ENCODE measurements at places on chromosomes 12 and 14.

DNA sequence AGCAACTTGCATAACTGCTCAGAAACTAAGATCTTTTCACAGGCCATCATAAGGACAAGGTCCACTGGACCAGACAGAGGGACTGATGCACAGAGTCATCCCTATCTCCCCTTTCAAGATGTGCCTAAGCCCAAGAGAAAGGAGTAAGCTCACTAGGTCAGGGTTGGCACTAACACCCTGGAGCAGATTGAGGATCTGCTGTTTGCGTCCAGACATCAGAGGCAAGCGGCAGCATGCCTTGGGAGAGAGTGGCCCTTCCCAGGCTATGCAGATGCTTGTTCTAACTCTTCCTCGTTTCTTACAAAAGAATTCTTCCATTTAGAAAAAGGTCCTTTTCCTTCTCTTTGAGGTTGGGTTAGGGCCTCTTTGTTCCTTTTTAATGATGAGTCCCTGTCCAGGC, 187.2 kb downstream of the KCNA5 start:
- DNase-seq: no peak

- DNase-seq: no peak
Observed at GRCh38 chr12:64521833-64522232, 69.9 kb downstream of the TBK1 start.

- DNase-seq: no peak
Observed at GRCh38 chr14:52179141-52179790, 88.2 kb upstream of the PTGDR start.

DNA sequence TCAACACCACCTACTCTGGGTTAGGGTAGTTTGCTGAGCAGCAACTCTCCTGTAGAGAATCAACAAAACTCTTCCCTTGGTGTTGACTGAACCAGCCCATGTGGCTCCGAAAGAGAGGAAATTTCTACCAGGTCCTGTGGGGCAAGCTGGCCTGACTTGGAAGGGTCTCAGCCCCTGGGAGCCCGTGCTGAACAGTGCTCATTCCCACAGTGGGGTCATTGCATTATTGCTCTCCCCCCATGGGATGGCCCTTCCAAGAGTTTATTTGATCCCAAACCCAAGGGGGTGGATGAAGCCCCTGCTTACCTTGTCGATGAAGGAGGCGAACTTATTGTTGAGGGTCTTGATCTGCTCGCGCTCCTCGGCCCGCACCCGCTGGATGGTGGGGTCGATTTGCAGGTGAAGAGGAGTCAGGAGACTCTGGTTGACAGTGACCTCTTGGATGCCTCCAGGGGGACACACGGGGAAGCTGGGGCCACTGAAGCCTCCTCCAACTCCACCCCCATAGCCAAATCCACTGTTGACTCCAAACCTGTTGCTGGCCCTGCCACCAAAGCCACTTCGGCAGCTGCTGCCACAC, 580 bp downstream of the KRT75 start:
- no peak for DNase-seq

DNA sequence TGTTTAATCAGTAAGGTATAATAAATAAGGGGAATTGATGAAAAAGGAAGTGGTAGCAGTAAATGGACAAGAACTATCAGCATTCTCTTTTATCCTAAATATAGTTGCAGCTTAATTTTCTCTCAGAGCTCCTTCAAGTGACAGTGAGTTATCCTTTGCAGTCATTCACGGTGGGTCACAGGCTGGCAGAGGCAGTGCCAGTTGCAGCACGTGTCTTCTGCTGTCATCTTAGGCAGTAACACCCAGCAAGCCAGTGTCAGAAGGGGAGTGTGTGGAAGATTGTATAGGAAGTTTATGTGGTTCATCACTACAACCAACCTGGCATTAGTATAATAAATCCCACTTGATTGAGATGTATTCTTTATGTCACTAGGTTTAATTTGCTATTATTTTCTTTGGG, 170.0 kb downstream of the CCDC91 start:
- no peak for DNase-seq

DNA sequence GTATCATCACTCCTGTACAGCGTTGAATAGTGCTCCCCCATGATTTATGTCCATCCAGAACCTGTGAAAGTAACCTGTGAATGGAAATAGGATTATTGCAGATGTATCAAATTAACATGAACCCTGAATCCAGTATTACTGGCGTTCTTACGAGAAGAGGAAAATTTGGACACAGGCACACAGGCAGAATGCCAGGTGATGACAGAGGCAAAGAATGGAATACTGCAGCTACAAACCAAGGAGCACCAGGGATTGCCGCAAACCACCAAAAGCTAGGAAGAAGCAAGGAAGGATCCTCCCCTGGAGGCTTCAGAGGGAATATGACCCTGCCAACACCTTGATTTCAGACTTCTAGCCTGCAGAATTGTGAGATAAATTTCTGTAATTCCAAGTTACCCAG, 113.5 kb upstream of the EGLN3 start:
- DNase-seq: no peak

GRCh38 chr12:101819467-101819866, 11.3 kb downstream of the GNPTAB start:
- no peak for DNase-seq

DNA sequence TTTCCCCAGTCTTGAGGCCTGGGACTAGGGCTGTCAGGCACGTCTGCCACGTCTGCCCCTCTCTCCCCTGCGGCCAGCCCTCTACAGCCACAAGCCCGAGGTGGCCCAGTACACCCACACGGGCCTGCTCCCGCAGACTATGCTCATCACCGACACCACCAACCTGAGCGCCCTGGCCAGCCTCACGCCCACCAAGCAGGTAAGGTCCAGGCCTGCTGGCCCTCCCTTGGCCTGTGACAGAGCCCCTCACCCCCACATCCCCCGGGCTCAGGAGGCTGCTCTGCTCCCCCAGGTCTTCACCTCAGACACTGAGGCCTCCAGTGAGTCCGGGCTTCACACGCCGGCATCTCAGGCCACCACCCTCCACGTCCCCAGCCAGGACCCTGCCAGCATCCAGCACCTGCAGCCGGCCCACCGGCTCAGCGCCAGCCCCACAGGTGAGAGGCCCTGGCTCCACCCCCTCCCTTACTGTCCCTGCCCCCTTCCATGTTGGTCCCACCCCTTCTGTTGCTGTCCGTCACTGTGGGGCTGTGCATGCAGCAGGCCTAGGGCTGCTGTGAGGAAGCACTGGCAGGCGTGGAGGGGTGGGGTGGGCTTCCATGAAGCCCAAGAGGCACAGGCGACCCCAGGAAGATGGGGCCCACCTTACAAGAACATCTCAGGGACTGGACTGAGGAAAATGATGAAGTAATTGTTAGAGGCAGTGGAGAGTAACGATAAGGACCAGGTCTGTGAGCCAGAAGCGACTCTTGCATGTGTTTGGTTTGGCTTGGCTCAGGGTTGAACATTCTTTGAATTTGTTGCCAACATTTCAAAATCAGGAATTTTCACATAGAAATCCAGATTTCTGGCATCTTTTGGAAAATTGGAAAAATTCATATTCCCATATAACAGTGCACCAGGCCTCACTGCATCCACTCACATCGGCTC, 16.8 kb downstream of the C12orf43 start:
- DNase-seq: no peak

DNA sequence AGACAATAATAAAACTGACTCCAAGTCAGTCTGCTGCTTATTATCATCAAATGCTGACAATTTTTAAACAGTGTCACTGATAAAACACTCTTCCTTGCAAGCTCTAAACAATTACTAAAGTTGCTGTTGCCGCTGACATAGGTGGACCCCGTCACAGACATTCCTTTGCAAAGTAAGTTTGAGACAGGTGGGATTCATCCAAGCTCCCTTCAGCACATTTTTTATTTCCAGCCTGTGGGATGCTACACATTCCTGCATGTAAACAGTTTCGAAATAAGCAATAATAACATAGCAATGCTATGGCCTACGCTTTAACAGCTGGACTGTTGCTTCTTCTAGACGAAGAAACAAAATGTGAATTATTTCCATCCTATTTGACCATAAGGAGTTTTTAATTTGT, 85.4 kb upstream of the HIF1A start:
- no peak for DNase-seq

DNA sequence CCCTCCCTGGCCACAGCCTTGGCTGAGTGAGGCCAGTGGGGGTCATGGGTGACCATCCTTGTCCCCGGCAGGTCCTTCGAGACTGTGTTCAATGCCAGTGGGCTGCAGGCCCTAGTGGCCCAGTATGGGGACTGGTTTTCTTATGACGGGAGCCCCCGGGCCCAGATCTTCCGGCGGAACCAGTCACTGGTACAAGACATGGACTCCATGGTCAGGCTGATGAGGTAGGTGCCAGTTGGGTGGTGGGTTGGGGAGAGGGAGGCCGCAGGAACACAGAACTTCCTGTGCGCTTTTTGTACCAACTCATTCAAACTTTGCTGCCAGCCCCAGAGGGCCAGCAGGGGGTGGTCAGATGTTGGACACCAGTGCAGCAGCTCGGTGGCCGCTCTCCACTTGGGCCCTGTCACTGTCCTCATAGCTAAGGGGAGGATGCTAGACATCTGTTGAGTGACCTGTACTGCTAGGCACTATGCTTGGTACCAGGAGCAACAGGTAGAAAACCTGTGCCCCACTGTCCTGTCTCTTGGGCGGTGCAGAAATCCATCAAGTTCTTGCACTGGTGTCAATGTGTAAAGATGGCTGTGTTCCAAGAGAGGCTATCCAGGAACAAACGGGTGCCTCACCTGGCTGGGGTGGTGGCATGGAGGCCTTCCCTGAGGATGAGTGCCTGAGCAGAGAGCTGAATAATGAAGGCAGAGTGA, 16.7 kb downstream of the SDS start:
- DNase-seq: no peak

Data from NCI-H2107 (cell line).